Fibroblast of gingiva (primary cell): ENCODE measurements at places on chromosomes 12 and 14.

- DNase-seq: no peak
Observed at GRCh38 chr14:94738751-94739150, 31.2 kb downstream of the GSC start.

GRCh38 chr12:30691122-30691879 lies 4.4 kb downstream of the IPO8 start:
- peak; percentile 79 for DNase-seq

DNA sequence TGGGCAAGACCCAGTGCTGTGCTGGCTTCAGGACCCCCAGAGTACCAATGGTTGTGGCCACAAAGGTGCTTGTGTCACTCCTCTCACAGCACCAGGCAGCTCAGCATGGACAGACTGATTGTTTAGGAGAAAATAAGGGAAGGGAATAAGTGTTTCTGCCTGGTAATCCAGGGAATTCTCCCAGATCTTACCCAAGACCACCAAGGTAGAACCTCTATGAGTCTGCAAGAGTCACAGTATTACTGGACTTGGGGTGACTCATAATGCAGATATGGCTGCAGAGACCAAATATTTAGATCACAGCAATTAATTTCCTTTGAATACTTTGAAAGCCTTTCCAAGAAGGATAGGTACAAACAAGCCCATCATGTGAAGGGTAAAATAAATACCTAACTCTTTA lies 1178.3 kb upstream of the FLRT2 start:
- DNase-seq: no peak

DNA sequence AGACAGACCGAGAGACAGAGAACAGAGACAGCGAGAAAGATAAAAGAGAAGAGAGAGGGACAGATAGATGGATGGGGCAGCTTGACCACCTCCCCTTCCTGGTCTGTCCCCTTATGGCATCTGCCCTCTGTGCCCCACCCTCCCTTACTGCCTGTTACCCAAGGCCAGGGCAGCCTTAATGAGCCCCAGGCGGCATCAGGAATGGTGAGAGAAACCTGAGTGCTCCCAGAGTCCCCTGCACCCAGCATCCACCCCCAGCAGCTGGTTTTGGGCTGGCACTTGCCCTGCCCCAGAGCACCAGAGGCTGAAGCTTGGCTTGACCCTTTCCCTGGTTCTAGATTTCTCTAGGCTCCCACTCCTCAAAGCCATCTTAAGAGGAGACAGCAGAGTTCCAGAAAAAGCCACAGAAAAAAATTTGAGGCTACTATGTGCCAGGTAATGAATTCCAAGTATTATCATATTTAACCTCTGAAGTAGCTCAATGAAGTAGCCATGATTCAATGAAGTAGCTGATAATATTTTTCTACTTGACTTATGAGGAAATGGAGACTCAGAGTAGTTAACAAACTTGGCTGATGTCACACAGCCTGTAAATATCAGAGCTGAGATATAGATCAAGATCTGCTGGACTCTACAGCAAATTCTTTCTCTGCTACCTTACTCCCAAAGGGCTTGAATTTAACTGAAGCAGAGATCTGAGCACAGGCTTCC lies 2.0 kb upstream of the ZNF385A start:
- DNase-seq: peak; percentile 44

- DNase-seq: no peak
Observed at GRCh38 chr12:117014342-117014887, 84.8 kb downstream of the TESC start.

DNA sequence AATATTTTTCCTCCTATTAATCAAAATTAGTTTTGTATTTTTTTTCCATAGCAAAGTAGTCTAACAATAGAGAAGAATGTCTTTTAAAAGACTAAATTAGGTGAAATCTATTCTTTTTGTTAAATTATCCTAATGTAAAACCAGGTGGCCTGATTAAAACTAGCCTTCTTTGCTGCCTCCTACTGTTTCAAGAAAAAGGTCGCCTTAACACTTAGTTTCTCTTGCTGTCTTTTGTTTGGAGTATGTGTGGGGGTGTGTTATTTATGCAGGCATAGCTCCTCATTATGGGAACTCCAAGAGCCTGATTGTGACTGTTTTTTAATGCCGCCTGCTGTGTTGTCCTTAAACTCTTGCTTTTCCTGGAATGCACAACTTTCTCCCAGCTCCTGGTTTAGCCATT lies 855.3 kb downstream of the DIO2 start:
- DNase-seq: no peak

DNA sequence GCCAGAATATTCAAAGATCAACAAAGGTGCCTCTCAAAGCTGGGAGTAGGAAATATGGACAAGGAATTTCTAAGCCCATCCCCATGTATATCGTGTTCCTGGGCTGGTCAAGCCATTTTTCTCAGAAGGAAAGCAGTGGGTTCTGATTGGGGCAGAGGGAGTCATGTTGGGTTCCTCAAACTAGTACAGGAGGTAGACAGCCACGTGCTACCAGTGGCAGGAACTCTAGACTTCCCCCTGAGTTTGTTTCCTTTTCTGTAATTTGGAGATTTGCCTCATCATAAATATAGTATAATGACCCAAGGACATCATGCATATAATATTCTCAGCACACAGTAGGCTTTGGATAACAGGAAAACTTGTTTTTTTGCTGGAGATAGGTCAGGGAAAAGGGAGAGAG lies 16.4 kb upstream of the PLEKHH1 start:
- DNase-seq: no peak

- DNase-seq: peak; percentile 75
Observed at GRCh38 chr14:51293149-51293911, 53.3 kb downstream of the TMX1 start.

DNA sequence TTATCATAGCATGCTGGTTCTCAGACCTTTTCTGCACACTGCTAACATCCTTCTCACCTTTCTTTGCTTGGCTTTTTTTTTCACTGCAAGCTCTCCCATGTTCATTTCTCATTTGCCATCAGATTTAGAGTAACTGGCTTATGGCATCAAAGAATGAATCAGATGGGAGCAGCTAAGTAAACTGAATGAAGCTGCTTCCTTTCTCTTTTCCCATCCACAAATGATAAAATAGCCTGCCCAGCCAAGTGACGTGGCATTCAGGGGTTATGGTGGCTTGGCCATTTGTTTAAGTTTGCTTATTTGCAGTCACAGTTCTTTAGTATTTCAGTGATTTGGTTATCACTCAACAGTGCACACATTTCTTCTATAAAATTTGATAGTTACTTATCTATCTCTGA lies 708.6 kb downstream of the DIO2 start:
- no peak for DNase-seq

DNA sequence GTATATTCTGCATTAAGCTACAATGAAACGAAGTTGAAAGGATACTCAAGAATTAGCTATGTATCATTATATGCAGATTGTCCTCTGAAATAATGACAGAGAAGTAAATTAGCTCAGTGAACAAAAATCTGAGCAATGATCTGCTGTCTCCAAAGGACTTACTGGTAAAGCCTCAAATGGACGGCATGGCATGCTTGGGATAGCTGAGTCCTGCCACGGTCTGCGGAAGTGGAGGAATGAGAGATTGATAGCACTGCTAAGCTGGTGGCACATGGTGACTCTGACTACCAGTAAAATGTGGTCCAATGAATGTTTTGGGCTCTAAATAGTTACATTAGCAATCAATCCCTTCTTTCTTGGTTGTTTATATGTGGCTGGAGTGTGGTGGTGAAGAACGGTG lies 3.7 kb upstream of the DENND5B start:
- no peak for DNase-seq

GRCh38 chr14:72610831-72611200 lies 283.1 kb downstream of the DPF3 start:
- DNase-seq: no peak

- DNase-seq: peak; percentile 52
Observed at GRCh38 chr12:51666696-51667095, 75.7 kb downstream of the SCN8A start.

DNA sequence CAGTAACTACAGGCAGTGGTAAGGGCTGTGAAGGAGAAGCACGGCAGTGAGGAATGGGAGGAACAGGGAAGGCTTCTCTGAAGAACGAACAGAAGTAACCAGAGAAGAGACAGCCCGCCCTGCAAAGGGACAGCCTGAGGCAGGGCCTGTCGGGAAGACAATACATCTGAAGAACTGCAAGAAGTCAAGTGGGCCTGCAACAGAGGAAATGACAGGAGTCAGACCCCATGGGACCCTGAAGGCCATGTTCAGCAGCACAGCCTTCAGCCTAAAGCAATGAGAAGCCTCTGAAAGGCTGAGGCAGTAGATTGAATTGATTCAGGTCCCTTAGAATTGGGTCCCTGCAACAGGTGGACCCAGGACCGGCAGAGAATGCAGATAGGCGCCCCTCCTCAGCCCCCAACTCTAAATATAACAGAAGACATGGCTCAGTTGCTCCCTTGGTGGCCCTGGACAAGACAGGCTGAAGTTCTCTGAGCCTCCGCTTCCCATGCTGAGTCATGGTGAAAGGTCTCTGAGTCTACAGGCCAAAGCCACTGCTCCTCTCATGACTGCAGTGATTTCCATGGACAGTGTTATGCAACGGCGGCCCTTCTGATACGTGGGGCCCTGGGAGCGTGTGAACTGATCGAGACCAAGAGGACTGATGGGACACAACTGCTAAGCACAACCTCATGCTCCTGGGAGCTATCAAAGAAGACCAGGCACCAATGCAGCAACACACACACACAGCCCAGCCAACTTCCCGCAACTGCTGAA lies 10.8 kb upstream of the ACTR6 start:
- no peak for DNase-seq
